IPS DF 6.9 (cell line): ENCODE measurements at places on chromosomes 2 and 18.

DNA sequence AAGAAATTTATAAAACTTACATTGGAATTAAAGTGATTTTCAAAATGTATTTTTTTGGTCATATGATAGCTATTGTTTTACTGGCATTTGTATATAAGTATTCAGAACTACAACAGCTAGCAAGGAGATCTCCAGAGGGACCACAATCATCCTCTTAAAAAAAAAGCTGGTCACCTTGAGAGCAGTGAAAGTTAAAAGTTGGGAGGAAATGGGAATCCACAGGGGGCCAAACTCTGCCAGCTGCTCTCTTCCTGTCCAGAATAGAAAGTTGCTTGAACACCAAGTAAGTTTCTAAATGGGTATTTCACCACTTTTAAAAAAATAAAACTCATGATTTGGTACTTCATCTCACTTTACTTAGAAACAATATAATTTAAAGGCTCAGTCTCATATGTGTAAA lies 1025.1 kb downstream of the LRP1B start:
- DNase-seq = no peak

DNA sequence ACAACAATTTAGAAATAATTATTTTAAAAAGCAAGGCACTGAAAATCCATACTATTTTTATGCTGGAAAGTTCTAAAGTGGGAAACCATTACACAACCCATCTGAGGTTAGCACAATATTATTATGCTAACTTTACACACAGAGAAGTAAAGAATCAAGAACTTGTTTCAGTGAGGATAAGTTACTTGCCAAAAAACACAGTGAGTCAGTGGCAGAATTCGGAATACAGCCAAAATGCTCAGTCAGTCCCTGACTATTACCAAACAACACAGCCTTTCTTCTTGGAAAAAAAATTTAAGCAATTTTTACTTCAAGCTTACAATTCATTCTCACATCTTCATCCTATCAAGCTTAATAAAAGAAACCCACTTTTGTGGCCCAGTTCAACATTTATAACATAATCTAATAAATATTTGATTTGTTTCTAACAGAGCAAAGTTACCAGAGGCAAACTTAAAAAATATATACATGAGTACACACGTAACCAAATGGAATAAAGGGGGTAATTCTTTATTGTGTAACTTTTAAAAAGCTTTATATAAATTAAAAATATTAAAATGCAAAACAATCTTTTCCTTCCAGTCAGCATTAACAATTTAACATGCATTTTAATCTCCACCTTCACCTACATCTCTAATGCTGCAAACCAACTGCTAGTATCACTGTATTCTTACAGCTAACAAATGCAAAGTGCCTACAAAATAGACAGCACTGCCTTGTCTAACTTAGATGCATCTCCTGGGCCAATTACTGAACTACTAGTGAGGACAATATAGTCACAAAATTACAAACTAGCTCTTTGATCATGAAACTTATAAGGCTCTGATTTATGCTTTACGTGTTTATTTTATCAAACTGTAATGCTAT lies 55.2 kb downstream of the CCDC88A start:
- DNase-seq = no peak

GRCh38 chr18:61225336-61225735 lies 107.9 kb upstream of the CDH20 start:
- no peak for DNase-seq

DNA sequence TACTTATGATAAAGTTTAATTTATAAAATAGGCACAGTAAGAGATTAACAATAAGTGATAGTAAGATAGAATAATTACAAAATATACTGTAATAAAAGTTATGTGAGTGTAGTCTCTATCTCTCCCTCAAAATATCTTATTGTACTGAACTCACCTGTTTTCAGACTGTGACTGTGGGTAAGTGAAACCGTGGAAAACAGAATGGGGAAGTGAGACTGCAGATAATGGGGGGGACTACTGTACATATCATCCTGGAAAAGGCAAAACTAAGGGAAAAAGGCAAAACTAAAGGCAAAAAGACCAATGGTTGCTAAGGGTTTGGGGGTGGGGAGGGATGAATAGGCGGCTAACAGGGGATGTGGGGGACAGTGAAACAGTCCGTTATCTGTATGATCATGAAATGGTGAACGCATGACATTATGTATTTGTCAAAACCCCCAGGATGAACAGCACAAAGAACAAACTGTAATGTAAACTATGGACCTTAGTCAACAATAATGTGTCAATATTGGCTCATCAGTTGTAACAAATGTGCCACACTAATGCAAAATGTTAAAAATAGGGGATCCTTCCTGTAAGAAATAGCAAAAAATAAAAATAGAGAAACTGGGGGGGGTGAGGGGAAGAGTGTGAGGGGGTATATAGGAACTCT lies 93.8 kb downstream of the EPB41L3 start:
- no peak for DNase-seq

GRCh38 chr18:63273222-63273927 lies 46.2 kb downstream of the BCL2 start:
- DNase-seq = no peak

- no peak for DNase-seq
Measured at GRCh38 chr2:943821-944220, 6.8 kb upstream of the SNTG2 start.

DNA sequence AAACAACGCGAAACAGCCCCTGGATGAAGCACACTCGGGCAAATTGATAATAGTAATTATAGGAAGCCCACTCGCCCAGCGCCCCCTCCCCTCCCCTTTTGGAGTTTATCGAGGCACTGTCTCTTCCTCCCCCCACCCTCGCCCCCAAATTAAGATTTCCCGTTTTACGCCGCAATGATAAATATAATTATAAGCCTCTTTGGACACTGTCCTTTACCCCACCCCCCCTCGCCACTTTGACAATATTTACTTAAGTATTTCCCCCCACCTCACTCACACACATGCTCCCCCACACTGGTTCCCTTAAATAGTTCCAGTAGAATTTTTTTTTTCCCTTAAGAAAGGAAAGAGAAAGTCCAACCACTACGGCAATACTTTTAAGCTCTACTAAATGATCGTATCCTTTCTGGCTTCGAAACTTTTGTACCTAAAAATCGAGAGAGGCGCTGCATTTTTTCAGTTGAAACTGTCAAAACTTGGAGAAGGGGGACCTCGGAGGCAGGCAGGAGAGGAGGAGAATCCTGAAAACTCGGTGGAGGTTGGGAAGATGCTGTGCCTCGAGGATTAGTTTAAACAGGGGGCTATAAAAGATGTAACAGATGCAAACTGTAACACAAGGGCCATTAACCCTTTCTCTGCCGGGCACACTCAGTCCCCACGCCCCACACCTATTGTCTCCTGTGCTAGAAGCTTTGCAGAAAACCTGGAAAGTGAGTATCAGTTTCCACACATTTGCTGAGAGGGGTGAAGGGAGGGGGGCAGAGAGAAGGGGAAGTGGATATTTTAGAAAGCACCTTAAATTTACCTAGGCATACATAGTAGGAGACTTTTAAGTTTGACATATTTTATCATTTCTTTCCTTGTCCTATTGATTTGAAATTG lies 1.8 kb downstream of the ZEB2 start:
- DNase-seq = no peak

- DNase-seq = no peak
Measured at GRCh38 chr18:37612524-37613252, 47.1 kb upstream of the CELF4 start.

DNA sequence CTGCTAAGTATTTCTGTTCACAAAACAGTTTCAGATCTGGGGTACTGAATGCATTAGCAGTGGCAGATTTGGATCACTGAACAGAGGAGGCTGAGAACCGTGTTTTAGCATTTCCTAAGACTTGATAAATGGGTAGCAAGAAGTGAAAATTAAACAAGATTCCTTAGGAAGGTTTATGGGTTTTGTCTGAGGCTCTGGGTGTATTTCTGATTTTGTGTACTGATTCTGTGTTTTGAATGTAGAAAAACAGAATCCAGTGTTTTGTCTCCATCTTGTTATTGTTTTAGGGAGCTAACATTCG lies 1.4 kb downstream of the FAM117B start:
- DNase-seq = no peak

GRCh38 chr2:150557020-150557600 lies 69.6 kb upstream of the RND3 start:
- no peak for DNase-seq

DNA sequence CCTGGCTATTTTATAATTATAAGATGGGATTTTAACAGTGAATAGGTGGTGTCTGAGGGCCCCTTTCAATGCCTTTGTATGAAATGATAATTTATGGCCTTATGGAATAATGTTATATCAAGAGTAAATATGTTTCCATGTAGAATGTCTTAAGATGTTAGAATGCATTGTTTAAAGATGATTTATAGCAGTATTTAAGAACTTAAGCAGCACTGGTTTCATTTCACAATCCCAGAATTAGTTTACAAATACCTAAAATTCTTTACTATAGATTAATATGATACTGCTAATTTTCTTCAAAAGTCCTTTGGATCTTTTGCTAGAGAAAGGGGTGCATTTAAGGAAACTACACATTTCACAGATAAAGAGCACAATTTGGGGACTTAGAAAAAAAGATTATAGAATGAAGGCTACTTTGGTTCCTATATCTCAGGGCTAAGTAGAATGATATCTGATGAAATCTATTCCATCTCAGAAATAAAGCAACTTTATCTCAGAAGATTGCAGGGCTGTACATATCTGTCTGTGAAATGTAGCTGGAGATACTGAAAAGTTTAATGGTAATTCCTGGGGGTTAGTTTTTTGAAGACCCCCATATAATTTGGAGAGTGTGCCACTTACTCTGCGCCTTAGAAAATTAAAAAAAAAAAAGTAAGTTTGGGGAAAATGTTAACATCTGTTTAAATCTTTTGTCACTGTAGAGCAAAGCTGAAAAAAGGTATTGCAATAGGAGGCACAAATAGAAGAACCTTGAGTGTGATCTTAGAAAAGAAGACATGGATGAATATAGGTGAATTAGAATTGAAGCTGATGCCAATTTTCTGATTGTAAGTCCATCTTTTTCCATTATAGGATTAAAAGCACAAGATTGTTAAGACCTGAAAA lies 123.4 kb downstream of the GULP1 start:
- DNase-seq = no peak

DNA sequence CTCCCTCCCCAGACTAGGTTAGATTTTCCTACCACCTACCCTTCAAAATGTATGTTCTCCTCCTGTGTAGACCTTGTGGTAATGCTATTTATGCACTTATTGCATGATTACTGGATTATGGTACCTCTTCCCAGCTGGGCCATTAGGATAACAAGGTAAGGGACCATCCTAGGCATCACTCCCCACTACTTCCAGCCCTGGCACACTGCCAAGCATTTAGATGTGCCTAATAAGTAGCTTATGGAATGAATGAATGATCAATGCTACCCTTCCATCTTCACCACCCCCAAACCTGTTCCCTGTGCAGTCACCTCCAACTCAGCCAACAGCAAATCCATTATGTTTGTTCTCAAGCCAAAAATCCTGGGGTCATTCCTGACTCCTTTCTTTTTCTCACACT lies 93.4 kb downstream of the C1QL2 start:
- DNase-seq = no peak

DNA sequence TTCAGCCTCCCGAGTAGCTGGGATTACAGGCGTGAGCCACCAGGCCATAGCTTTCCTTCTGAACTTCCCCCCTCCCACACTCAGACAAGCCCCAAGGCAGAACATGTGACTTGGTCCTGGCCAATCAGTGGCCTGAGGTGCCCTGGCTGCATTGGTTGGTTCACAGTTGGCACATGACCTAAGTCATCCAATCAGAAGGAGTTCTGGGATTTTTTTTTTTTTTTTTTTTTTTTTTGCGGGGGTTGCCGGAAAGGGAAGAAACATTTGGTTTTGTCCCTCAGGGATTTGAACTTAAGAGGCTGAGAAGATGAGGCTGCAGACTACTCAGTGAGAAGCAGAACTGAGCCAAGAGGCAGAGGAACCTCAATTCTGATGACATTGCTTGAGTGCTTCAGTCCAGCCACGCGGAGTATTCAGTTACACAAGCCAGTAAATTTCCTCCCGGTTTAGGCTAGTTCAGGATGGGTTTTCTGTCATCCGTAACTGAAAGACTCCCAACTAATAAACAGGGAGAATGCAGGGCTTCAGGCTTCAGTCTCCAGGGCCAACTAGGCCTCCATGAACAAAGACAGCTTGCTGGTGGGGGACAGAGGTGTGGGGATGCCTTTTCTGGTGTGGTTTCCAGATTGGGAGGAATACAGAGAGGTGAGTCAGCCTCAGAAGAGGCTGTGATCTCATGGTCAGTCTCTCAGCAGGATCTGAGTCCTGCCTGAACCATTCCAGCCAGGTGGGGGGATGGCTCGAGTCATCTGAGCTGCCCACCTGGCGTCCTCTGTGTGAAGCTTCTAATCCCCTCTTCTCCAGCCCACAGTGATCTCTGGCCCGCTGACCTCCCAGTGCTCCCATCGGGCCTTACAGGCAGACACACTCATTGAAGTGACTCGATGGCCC lies 9.2 kb downstream of the PTMA start:
- no peak for DNase-seq

- no peak for DNase-seq
Measured at GRCh38 chr2:128594953-128595677, 276.4 kb upstream of the HS6ST1 start.

- no peak for DNase-seq
Measured at GRCh38 chr2:145595296-145595695, 1075.4 kb upstream of the ZEB2 start.

GRCh38 chr2:198127627-198128026 lies 323.2 kb downstream of the PLCL1 start:
- DNase-seq = peak; percentile 20

DNA sequence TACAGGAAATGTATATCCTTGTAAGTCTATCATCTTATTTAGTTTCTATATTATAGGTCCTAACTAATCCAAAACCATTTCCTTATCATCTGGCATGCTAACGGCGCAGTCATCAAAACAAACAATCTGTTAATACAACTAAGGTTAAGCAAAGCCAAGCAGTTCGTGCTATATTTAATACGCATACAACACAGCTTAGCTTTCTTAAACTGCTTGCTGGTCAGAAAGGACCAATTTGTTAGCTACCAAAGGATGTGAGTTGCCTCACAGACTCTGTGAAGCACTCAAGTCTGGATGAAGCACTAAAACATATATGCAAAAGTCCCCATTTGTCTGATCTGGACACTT lies 67.0 kb downstream of the ZEB2 start:
- no peak for DNase-seq

DNA sequence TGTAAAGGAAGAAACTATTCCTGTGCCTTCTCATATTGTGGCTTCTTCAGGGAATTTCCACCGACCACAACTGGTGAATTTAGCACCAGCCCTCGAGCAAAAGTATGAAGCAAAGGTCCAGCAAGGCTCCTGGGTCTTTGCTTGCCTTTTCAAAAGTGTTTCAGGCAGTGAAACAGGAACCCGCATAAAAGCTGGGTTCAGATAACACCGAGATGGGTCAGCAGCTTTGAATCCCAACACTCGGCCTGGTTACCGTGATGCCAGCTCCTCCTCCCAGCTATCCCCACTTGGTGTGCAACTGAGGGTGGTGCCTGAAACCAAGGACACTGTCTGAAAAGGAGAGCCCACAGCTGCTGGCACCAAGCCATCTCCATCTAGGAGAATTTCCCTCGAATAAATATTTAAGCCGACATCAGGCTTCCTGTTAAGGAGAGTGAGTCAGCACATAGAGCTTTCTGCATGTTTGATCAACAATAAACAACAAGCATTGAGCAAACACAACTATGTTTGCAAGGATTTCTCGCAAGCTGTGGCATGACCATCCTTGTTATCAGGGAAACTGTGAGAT lies 69.5 kb downstream of the ANTXR1 start:
- DNase-seq = no peak

GRCh38 chr2:31969178-31969577 lies 41.6 kb downstream of the MEMO1 start:
- DNase-seq = no peak
